ENCODE measurements at places on chromosomes 7 and 10. TPM values are rescaled to one million over a fixed set of nuclear protein-coding genes. Genes with fewer than 3 reads are reported as not detected.

FAM180A gene
- not detected for total RNA-seq

DNA sequence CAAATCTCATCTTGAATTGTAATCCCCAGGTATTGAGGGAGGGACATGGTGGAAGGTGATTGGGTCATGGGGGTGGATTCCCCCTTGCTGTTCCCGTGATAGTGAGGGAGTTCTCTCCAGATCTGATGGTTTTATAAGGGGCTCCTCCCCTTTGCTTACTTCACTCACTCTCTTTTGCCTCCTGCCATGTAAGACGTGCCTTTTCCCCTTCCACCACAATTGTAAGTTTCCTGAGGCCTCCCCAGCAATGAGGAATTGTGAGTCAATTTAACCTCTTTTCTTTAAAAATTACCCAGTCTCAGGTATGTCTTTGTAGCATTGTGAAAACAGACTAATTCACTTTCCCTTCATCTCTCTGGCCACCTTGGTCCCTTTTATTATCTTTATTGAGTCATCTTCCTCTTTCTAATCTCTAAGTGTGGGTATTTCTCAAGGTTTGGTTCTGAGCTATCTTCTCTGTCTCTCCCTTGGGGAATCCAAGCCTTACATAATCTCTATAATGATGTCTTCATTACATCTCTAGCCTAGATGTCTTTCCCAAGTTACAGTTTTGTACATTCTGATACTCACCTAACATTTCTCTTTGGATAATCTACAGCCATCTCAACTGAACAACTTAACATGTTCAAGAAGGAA is 99.1 kb upstream of the JCAD start:
- DNase-seq: no peak

- peak; percentile 8 for DNase-seq
Measured at GRCh38 chr7:155136619-155137243, 66.6 kb downstream of the HTR5A start.

SEMA3A gene
- 0.34 TPM for total RNA-seq

Measured in G401 (cell line).